Epithelial cell of proximal tubule (primary cell): ENCODE measurements at places on chromosomes 1 and 21. TPM values are rescaled to one million over a fixed set of nuclear protein-coding genes. Genes with fewer than 3 reads are reported as not detected.

IL19 gene
- total RNA-seq = not detected in 2 replicates

PSMB4 gene
- 348 and 446 TPM in 2 replicates for total RNA-seq

AQP10 gene
- total RNA-seq = not detected in 2 replicates

TMEM81 gene
- 0.80 and 3.0 TPM in 2 replicates for total RNA-seq

LDLRAD1 gene
- not detected in 2 replicates for total RNA-seq

GRCh38 chr1:94989911-94990473 lies 63.1 kb upstream of the CNN3 start:
- no peak for DNase-seq

DNA sequence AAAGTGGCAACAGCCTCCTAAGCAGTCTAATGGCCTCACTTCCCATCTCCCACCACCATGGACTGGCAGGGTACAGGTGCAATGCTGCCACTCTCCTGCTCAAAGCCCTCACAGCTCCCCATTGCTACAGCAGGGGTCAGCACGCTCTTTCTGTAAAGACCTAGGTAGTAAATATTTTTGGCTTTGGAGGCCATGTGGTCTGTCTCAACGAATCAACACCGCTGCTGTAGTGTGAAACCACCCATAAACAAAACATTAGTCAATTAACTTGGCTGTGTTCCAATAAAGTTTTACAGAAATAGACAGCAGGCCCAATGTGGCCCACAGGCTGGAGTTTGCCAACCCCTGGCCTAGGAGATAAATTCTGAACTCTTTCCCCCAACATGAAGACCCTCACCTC lies 44.6 kb upstream of the TMEM125 start:
- no peak for DNase-seq

GRCh38 chr1:65253800-65254319 lies 55.5 kb upstream of the DNAJC6 start:
- no peak for DNase-seq

DNA sequence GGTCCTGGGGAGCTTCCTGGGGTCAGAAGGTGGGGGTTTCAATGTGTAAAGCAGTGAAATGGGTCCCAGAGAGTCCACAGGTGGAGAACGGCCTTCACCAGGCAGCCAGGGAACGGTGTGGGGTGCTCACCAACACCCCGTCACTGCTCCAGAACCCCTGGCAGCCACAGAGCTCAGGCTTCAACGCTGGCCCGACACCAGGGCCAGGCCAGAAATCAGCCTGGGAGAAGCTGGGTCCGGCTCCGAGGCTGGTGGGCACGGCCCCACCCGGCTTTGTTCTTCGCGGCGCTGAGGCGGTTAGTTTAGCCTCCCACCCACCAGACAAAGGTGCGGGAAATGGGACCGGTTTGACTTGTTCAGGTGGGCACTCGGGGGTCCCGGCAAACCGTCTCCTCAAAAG lies 24.8 kb upstream of the C1orf159 start:
- DNase-seq = no peak

GRCh38 chr1:61344696-61345095 lies 262.3 kb downstream of the NFIA start:
- no peak for DNase-seq

GRCh38 chr1:13675151-13675651 lies 24.8 kb upstream of the PRDM2 start:
- DNase-seq = no peak

DNA sequence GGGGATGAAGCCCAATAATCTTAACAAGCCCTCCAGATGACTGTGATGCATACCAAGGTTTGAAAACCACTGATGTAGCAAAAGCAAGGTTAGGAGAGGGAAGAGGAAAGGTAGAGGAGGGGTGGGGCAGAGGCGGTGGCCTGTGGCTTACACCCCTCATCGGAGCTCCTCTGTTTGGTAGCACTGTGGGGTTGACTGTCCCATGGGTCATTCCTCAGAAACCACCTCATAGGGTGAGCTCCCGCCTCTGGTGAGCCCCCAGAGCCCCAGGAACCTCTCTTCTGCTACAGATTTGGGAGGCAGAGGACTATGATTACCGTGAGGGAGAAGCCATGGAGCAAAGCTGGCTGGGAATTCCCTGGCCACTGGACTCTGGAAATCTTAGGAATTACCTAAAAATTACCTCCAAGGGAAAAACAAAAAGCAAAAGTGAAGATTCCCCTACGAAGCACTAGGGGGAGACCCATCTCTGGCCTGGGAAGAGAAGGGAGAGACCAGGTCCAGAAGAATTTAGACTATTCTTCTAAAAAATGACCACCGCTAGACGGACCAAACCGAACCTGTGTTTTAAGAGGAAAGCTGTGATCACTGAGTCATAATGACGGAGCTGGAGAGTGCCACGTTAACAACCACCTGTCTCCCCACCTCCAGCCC lies 1.5 kb upstream of the RASSF5 start:
- DNase-seq = no peak
